Activated naive CD4-positive, alpha-beta T cell treated with anti-CD3 and anti-CD28 coated beads, Interleukin-2, amount 50 U/mL, for 16 hours (primary cell): ENCODE measurements at places on chromosomes 7 and 10.
A peak's percentile ranks its signal among the peaks of the same experiment; 100 is the strongest.

GRCh38 chr10:68305854-68306253 is 26.0 kb upstream of the HNRNPH3 start:
- DNase-seq: no peak

GRCh38 chr7:93861325-93861949 is 29.1 kb downstream of the TFPI2 start:
- DNase-seq: no peak

GRCh38 chr10:30993155-30993554 is 38.5 kb downstream of the ZNF438 start:
- DNase-seq: no peak

- DNase-seq: no peak
Observed at GRCh38 chr10:641149-642010, 48.1 kb downstream of the DIP2C start.

DNA sequence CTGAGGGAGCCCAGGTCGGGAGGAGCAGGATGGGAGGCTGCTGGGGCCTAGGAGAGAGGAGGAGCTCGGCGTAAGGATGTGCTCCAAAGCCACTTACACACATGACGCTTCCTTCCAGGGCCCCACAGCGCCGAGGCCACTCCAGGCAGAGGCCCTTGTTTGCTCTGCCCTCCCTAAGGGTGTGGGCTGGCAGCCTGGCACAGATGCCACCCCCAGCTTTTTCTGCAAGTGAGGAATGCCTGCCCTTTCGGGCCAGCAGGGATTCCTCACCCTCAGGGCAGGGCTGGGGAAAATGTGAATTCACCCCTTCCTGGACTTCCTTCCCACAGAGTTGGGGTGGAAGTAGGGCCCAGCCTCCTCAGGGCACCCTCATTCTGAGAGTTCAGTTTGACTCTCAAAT is 5.6 kb upstream of the AQP1 start:
- DNase-seq: no peak

GRCh38 chr7:134740376-134740775 is 39.1 kb upstream of the CALD1 start:
- no peak for DNase-seq

DNA sequence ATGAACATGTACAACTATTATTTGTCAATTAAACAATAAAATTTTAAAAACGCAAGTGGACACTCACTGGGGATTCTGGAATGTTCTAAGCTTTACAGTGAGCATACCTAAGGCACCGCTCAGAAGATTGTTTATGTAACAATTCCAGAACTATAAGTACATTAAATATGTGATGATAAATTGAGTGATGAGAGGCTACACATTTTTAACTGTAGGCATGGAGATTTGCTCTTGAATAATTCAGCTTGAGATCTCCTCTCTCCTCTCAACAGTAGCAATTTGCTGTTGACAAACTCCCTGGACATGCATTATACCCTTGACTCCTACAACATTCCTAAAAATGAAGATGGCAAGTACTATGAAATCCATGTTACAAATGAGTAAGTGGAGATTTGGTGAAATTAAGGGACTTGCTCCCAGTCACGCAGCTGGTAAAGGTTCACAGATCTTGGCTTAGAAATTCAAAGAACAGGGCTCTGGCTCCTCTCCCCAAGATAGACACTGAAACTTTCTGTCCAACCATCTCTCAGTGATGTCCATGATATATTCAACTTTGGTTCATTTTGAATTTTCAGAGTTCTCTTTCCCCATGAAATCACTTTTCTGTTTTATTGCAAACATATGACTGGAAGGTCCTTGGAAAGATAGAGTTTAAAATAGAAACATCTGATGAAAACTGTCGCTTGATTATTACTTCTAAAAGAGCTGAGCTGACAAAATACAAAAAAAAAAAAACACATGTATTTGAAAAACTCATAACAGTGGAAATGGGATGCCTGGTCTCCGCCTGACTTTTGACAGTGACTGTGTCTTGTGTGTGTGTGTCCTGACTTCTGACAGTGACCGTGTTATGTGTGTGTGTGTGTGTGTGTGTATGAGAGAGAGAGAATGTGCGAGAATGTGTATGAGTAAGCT is 488.3 kb downstream of the TNS3 start:
- no peak for DNase-seq

- no peak for DNase-seq
Observed at GRCh38 chr7:142499635-142500034, 241.8 kb upstream of the PRSS58 start.

GRCh38 chr10:110802551-110803238 is 69.0 kb upstream of the PDCD4 start:
- DNase-seq: no peak

- DNase-seq: no peak
Observed at GRCh38 chr10:1731592-1731991, 5.7 kb downstream of the ADARB2 start.

DNA sequence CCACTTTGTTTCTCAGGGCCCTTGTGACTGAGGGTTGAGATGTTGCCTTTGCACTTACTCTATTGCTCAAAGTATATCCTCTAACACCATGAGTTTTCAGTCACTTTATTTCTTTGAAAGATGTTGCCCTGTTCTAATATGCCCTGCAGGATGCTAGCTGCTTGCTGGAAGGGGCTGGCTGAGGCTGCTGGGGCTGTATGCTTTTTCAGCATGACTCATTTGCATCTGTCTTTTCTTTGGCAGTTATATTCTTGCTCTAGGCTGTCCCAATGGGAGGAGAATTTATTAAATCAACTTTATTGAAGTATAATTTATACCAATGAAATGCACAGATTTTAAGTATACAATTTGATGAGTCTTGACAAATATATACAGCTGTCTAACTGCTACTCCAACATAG is 157.7 kb downstream of the PLPP4 start:
- DNase-seq: no peak

DNA sequence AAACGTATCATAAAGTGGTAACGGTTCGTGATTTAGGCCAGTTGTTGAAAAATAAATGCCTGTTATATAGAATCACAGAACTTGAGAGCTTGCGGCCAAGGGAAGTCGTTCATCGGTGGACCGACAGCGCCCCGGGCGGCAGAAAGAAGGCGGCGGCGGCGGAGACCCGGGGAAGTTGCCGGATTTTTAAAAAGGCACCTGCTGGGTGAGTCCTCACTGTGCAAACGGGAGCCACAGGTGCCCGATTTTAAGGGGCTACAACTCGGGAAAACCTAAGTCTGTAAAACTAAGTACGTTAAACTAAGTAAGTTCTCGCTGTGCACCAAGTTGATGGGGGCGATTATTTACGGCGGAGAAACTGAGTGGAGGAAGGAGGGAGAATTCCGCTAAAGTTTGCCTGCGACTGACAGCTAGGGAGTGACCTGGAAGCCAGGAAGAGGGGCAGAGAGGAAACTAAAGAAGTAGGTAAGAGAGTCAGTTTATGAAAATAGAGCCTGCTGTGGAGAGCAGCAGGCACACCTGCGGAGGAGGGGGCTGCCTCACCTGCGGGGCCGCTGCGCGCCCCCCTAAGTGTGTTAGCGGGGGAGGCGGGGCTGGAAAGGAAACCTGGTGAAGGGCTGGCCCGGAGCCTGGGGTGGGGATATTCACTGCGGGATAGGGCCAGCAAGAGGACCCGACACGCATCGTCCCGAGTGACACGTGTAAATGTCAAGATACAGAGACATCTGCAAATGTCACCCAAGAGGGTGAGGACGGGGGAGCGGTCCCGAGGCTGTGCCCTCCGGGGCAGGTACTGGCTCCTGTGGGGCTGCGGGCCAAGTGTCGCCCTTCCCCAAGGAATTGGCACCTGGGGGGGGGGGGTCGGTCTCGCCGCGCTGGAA is 996 bp downstream of the ADAM12 start:
- no peak for DNase-seq

DNA sequence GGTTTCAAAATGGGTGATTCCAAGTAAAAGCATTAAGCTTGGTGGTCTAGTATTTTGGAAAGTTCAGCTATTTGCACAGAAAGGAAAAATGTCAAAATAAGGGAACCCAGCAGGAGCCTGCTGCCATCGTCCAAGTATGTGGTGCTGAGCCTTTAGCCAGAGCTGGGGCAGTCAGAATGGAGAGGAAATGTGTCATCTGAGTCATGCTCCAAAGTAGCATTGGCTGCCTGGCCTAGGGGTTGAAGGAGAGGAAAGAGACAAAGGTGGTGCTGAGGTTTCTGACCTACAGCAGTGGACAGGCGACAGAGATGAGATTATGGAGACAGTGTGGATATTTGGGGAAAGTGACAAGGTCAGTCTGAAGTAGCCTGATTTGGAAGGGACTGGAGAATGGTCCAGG is 103.9 kb downstream of the PLCE1 start:
- DNase-seq: no peak

- no peak for DNase-seq
Observed at GRCh38 chr10:46552526-46553237, 3.8 kb downstream of the GPRIN2 start.

GRCh38 chr10:122182308-122182707 is 88.8 kb upstream of the BTBD16 start:
- no peak for DNase-seq

GRCh38 chr7:24436131-24436920 is 136.9 kb upstream of the PALS2 start:
- DNase-seq: no peak

- DNase-seq: peak; percentile 16
Observed at GRCh38 chr10:50421026-50421719, 169.9 kb upstream of the ASAH2 start.

DNA sequence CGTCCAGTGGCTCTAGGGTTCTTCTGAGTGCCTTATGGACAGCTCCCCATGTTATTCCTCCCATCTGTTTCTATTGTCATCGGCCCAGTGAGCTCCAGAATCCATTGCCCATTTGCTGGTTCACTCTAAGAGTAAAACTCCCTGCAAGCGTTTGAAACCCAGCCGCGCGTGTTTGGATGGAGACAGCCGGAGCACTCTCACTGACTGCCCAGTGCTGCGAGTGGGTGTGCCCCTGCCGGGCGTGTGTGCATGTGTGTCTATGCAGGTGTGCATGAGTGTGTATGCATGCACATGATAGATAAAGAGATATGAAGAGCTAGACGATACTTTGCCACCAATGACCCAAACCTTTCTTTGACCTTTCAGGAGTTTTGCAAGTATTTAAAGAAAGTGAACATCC is 347.2 kb upstream of the MKI67 start:
- DNase-seq: no peak

GRCh38 chr10:133184591-133185244 is 24.7 kb downstream of the KNDC1 start:
- DNase-seq: no peak

DNA sequence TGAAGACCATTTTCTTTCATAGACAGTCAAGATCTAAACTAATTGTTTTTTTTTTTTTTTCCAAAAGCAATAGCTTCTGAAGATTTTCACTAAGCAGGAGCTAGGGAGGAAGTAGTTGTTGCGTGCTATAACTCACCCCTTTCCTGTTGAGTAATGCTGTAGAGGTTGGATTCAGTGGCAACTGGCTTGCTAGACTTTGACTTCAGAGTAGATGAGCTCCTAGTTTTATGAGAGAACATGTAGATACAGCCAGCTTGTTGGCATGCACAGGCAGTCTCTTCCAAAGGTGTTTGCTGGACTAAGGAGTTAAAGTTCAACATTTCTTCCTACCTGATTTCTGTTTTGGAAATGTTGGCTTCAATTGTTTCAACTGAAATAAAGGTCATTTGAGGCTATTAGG is 66.2 kb upstream of the MXI1 start:
- DNase-seq: no peak

DNA sequence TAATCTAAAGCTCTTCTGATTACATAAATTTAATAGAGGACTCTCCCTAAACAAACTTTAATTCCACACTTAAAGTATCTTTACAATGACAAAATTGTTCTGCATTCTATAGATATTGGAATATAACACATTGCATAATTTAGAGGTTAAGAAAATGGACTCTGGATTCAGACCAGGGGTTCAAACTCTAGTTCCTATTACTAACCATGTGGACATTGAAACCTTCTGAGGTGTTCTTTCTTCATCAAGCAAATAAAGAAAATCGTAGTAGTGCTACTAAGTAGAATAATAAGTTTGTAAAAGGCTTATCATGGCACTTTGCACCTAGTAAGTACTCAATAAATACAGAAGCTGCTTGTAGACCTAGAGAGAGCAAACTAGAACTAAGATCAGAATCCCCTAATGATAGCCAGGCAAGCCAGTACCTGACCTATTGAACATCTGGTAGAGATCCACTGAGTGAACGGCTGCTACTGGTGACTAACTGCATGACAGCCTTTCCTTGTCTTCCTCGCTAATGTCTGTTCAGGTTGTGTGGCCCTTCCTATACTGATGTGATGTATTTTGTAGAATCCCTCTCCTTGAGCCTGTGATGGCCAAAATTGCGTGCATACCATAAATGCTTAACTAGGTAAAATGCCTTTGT is 430.3 kb downstream of the KCNMA1 start:
- DNase-seq: no peak

- no peak for DNase-seq
Observed at GRCh38 chr7:152330827-152331226, 105.0 kb downstream of the KMT2C start.

- DNase-seq: no peak
Observed at GRCh38 chr10:125111118-125111727, 49.1 kb downstream of the CTBP2 start.

DNA sequence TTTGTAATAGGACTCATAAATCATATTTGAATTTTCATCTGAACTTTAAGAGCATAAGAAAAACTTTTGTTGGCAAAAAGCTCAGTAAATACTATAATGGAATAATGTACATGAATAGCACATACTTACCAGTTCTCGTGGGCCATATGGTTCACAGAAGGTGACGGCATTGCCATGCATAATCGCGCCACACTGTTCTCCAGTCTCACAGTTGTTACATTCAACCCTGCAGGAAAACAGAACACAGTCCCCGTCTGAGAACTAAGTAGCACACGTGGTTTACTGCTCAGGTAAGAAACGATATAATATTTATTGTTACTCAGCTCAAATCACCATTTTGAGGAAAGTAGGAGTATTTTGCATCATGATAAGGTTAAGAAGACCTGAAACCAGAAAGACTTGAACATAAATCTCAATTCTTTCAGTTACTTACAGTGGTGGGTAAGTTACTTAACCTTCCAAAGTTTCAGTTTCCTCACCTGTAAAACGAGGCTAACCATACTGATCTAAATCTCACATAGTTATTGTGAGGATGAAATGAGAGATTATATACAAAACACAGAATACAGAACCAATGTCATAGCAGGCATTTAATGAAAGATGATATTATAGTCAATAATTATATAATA is 261.4 kb downstream of the RELN start:
- no peak for DNase-seq
